IMR-90 (cell line): ENCODE measurements at places on chromosomes 11 and 22. TPM values are rescaled to one million over a fixed set of nuclear protein-coding genes. Genes with fewer than 3 reads are reported as not detected.

DNA sequence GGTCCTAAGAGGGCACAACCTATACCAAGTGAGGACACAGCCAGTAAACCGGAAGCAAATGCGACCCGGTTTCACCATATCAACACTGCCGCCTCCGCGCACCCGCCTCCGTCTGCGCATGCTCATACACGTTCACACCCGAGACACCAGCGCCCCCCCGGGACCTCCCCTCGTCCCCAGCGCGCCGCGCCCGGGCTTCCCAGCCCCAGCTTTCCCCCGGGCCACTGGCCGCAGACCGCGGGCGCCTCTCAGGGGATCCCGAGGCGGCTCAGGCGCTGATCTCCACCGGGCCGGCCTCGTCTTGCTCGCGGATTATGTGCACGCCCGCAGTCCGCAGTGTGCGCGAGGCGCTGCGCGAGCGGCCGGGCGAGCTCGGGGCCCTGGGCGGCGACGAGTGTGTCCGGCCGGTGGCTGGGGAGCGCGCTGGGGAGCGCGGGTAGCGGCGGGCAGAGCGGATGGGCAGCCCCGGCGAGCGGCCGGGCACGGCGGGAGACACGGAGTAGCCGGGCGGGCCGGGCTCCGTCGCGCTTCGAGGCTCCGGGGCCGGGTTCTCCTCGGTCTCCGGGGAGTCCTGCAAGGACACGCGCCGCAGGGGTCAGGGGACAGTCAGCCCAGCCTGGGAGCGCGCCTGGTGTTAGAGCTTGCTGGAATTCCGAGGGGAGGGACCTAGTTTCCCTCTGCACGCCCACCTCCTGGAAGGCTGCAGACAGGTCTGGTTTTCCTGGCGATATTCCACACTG lies 2.0 kb downstream of the HEPN1 start:
- DNase-seq, result peak; percentile 47

The OR6T1 gene
- not detected in 2 replicates for polyA plus RNA-seq

- no peak for DNase-seq
Observed at GRCh38 chr11:10412266-10412665, 42.8 kb upstream of the AMPD3 start.

The MOGAT2 gene
- polyA plus RNA-seq, result not detected in 2 replicates

DNA sequence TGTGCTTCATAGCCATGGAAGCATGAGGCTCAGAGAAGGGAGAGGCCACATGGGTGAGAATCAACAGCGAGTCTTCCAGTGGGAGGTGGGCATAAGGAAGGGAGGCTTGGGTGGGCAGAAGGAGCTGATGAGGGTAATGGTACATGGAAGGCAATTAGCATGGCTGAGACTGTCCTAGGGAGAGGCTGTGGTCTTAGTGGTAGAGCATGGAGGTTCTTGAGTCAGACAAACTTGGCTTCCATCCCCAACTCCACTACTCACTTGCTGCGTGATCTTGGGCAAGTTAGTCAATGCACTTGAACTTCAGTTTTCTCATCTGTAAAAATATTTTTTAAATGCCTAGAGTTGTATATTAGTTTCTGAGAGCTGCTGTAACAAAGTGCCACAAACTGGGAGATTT lies 227.2 kb upstream of the E2F8 start:
- DNase-seq, result no peak

GRCh38 chr22:27514601-27515523 lies 286.7 kb downstream of the MN1 start:
- no peak for DNase-seq

GRCh38 chr11:6727971-6728760 lies 43.6 kb downstream of the OR2AG2 start:
- DNase-seq, result no peak

DNA sequence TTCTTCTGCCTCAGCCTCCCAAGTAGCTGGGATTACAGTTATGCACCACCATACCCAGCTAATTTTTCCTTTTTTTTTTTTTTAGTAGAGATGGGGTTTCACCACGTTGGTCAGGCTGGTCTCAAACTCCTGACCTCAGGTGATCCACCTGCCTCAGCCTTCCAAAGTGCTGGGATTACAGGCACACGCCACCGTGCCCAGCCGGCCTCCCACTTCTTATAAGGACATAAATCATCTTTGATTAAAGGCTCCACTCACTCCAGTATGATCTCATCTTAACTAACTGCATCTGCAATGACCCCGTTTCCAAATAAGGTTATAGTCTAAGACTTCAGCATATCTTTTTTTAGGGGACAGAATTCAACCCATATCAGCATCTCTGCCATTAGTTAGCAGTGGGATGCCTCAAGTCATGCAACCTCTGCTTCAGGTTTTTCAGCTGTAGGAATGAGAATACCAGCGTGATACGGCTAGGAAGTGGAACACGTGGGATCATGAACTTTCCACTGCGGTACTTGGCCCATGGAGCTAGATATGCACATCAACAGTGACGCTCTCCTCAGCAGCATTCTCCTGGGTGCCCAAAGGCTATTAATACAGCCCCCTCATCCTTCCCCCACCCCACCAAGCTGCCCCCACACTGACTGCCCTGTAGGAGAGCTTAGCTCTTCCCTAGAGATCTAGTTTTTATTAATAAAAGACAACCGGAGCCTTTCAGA lies 41.4 kb downstream of the MCHR1 start:
- peak; percentile 49 for DNase-seq

GRCh38 chr11:60310407-60310998 lies 16.6 kb upstream of the MS4A6E start:
- no peak for DNase-seq

The ENTHD1 gene
- polyA plus RNA-seq, result not detected in 2 replicates

The BRSK2 gene
- 0.55 and 0.62 TPM in 2 replicates for polyA plus RNA-seq

- DNase-seq, result peak; percentile 35
Observed at GRCh38 chr11:128279866-128280265, 307.5 kb downstream of the ETS1 start.

DNA sequence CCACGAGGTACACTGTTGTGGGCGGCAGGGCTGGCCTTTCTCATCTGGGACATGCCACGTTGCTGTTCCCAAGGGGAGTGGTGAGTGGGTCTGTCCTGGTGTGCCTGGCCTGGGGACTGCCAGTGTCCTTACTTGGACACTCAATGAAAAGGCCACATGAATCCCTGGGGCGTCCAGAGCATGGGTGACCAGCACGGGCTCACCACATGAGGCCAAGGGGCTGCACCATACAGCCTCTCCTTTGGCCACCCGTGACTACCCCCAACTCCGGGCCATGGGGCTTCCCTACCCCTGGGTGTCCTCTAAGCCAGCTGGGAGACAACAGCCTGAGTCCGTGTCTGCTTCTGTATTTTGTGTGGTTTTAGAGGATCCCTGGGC lies 20.2 kb upstream of the TXNRD2 start:
- DNase-seq, result no peak
